ENCODE measurements at places on chromosomes 2 and 18. TPM values are rescaled to one million over a fixed set of nuclear protein-coding genes. Genes with fewer than 3 reads are reported as not detected.

IAH1 gene
- total RNA-seq = 69.3 TPM

TRABD2A gene
- 14.8 TPM for total RNA-seq

RPL37A gene
- total RNA-seq = 905 TPM

ARHGEF4 gene
- total RNA-seq = not detected

DAW1 gene
- 0.23 TPM for total RNA-seq

SLC23A3 gene
- 0.06 TPM for total RNA-seq

MPP4 gene
- 140 TPM for total RNA-seq
